ENCODE measurements at places on chromosomes 11 and 22.

DNA sequence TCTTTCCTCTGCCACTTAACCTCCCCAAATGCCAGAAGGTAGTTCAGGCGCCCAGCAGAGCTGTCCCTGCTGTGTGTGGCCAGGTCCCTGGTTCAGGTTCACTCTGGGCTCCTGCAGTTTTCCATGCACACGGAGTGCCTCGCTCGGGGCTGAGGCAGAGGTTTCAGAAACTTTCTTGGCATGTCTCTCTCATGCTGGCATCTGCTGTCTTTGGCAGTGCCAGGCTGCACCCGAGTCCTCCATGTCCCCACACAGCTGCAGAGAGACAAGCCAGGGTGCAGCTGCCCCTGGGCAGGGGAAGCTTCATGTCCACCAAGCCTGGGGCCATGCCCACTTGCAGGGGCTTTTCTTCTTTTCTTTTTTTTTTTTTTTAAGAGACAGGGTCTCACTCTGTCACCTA, 7.0 kb upstream of the NEFH start:
- no peak for DNase-seq

GRCh38 chr11:118956847-118957469, 860 bp downstream of the UPK2 start:
- no peak for DNase-seq

DNA sequence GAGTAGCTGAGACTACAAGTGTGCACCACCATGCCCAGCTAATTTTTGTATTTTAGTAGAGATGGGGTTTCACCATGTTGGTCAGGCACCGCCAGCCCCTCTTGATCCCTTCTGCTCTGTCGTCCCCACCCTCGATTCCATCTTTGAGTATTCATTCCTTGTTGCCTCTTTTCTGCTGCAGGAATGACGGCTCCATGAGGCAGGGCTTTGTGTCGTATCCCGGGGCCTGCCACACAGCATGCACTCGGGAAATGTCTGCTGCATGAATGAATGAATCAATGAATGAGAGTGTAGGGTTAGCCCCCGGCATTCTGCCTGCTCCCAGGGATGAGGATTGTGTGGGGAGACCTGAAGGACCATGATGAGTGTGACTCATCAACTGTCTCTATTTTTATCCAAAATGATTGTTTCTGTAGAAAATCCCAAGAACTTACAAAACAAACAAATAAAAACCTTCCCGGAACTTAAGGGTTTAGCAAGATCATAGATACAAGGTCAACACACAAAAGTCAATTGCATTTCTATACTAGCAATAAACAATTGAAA, 54.6 kb upstream of the SLC22A12 start:
- no peak for DNase-seq

DNA sequence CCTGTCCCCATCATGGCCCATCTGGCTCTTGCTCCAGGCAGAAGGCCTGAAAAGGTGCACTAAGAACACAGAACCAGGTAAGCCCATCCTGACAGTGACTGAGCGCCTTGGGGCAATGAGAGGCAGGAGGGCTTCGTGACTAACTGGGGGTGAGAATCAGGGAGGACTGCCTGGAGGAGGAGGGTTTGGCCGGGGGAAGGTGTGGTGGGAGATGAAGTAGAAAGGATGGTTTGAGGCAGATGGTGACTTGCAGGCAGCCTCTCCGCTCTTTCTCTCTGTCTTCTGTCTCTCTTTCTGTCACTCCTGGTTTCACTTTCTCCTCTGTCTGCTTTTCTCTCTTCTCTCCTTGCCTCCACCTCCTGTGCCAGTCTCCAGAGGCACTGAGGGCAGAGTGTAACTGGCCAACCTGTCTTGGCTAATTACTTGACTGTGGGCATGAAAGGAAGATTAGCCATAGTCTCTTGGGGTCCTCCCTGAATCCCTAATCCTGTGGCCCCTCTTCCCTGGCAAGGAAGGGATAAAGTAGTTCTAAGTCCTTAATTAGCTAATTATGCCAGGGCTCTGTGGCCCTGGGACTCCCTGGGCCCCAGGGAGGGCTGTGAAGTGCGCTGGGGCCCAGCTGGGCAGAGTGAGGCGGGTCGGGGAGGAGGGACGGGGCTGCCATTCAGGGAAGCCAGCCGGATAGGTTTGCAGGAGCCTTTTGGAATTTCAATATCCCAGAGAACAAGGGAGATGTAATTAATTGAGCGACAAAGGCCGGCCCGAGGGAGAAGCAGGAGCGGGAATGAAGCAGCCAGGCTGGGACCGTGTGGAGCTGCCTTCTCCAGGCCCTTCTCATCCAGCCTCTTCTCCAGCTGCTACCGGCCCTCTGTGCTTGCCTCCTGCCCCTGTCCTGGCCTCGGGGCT, 61.1 kb downstream of the CACNA1I start:
- no peak for DNase-seq

DNA sequence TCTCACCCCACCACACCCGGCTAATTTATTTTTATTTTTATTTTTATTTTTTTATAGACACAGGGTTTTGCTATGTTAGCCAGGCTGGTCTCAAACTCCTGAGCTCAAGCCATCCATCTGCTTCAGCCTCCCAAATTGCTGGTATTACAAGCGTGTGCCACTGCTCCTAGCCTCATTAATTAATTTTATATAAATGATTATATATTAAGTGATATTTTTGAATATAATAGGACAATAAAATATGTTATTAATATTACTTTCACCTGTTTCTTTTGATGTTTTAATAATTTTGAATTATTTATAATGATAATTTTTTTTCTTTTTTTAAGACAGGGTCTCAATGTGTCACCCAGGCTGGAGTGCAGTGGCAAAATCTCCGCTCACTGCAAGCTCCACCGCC, 2.2 kb upstream of the SEC14L4 start:
- no peak for DNase-seq

DNA sequence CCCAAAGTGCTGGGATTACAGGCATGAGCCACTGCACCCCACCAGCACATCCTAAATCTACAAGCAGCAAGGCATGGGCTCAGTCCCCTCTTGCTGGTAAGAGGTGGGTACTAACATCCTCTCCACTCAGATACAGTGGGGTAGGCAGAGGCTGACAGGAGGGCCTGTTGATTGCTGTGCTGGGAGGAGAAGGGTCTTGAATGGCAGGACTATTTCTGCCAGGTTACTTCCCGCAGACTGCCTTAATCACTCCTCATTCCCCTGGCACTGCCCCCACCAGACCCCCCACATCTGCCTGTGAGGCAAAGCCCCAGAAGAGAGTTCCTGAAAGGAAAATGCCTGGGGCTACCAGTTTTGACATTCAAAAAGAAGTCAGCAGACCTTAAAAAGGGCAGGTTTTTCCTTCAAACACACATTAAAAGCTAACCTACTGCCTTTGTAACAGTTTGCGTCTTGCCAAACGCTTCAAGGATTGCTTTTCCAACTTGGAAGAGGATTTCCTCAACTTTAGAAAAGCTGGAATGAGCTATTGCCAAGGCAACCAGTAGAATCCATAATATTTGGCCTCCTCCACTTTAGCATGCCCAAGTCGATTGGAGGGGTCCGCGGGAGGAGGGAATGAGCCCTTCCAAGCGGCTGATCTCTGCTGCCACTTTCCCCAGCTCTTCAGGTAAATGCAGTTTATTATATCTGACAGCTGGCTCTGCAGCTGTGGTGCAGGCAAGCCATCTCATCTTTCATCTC, 62.0 kb downstream of the FDX1 start:
- DNase-seq: no peak

DNA sequence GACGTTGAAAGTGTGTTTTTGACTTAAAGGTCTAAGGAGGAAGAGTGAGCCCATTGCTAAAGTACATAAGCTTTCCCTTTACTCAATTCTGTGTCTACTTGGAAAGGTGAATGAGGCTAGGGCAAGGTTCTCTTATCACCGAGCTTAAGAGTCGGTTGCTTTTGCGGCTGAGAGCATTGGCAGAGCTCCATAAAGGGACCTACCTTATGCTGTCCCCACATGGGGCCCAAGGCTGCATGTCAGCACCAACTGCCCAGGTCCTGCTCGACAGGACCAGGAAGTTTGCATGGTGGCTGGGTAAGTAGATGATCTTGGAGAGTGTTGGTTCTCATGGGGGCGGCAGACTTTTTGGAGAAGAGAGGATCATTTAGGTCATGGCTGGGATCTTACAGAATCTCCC, 91.2 kb downstream of the ZBTB16 start:
- DNase-seq: no peak

DNA sequence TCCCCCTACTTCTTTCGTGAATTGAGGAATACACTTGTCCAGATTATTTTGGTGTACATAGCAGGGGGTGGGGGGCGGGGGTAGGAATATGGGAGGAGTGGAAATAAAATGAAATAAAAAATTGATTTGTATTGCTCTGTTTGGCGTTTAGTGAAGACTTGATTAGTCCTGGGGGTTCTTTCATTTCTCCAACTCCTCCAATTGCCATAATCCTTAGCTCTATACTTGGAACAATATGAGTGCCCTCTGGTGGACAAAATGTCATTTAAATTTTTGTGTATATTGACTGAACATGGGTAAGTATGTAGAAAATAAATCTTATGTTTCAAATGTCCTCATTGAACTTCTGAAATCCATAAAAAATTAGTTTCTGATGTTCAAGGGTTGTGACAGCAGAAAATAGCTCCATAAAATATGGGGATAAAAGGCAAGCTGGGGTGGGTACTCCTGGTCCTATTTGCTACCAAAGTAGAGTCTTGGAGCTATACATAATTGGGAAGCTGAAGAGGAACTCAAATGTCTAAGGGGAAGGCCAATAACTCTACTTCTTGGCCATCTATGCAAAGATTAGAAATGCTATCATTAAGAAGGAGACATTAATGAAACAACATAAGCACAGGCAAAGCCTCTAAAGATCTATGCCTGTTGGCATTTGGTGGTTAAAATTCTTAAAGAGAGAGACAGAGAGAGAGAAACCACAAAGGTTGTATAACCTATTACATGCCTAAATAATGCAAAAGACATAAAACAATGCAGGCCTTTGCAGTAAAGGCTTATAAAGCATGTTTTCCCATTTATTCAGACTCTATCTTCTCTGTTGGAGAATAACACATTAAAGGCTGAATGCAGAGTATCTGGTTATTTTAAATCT, 421.6 kb downstream of the METTL15 start:
- no peak for DNase-seq

- DNase-seq: no peak
Observed at GRCh38 chr11:84552791-84553190, 1074.4 kb downstream of the DLG2 start.

- DNase-seq: no peak
Observed at GRCh38 chr11:44031549-44031948, 16.2 kb upstream of the ACCSL start.

DNA sequence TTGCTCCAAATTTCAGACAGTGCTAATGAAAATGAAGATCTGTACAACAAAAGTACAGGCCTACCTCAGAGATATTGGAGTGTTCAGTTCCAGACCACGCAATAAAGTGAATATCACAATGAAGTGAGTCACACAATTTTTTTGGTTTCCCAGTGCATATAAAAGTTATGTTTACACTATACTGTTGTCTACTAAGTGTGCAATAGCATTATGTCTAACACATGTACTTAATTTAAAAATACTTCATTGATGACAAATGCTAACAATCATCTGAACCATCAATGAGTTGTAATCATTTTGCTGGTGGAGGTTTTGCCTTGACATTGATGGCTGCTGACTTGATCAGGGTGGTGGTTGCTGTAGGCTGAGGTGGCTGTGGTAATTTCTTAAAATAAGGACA, 60.6 kb upstream of the E2F8 start:
- DNase-seq: no peak

- DNase-seq: no peak
Observed at GRCh38 chr22:44698531-44699421, 3.2 kb upstream of the PRR5 start.

- DNase-seq: no peak
Observed at GRCh38 chr11:45876401-45876800, 9.1 kb upstream of the MAPK8IP1 start.

- DNase-seq: no peak
Observed at GRCh38 chr11:134367781-134368180, 36.0 kb downstream of the GLB1L2 start.

- DNase-seq: no peak
Observed at GRCh38 chr11:9148035-9148434, 56.6 kb upstream of the SCUBE2 start.

DNA sequence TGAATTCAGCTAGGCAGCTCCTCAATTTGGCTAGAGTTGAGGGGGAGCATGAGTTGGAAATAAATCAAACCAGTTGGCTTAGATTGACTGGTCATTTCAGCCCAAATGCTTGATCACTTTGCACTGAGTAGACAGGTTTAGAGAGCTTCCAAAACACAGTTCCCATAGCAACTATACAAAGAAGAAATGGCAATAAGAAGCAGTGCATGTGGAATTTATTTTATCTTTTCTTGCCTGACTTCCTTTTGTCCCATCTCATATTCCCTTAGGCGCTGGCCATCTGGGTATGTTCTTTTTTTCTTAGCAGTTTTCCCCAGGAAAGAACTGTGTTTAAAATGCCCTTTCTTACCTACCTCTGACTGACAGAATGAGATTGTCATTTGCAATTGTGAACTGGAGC, 38.7 kb upstream of the C11orf87 start:
- no peak for DNase-seq

DNA sequence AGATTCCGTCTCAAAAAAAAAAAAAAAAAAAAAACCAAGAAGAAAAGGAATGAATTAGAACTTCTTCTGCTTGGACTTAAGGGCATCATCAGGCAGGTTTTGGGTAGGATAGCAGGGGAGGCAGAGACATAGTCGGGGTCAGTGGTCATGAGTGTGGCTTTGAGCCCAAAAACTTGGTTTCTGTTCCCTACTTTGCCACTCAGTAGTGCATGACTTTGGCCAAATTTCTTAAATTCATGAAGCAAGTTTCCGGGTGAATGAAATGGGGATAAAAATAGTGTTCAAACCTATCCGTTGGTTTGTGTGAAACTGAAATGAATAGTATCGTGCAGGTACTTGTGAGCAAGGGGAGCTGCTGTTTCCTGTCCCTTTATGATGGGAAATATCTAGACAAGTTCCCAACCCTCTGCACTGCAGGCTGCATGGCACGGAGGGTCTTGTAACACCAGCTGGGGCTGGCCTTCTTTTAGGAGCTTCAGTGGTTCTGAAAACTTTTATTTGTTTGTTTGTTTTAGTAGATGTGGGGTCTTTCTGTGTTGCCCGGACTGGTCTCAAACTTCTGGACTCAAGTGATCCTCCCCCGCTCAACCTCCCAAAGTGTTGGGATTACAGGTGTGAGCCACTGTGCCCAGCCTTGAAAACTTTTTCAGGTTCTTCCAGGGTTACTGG, 18.4 kb downstream of the NEAT1 start:
- no peak for DNase-seq
